ENCODE measurements at places on chromosomes 2 and 18.

DNA sequence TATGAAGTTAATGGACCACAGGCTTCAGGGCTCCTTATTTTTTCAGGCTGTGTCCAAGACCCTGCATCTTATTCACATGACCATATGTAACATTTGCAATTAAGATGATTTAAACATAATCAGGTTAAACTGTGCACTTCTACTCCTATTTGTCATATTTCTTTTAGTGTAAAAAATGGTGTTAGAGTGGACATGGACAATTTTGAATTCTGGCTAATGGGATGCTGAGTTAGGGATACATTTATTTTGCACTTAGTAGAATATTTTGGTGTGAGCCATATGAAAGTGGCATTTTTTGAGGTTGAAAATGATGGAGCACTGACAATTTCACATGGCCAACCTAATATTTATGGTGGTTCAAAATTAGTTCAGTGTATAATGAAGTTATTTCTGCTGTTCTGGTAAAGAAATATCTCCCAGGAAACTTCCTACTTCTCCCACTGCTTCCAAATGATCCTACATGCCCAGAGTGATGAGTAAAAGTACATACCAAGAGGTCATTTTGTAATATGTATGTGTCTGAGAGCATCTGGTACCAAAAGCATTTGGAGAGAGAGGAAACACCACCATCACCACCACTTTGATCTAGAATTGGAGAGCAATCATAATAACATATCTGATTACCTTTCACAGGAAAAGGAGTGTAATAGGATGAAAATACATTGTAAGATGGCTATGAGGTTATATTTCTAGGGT, 36.0 kb downstream of the GULP1 start:
- no peak for DNase-seq

GRCh38 chr2:174395284-174395968, at the start of gene SCRN3:
Gene SCRN3 (plus strand): TSS chr2:174395730. CDS start chr2:174398284, 2,554 bp downstream.
- peak; percentile 36 for DNase-seq

DNA sequence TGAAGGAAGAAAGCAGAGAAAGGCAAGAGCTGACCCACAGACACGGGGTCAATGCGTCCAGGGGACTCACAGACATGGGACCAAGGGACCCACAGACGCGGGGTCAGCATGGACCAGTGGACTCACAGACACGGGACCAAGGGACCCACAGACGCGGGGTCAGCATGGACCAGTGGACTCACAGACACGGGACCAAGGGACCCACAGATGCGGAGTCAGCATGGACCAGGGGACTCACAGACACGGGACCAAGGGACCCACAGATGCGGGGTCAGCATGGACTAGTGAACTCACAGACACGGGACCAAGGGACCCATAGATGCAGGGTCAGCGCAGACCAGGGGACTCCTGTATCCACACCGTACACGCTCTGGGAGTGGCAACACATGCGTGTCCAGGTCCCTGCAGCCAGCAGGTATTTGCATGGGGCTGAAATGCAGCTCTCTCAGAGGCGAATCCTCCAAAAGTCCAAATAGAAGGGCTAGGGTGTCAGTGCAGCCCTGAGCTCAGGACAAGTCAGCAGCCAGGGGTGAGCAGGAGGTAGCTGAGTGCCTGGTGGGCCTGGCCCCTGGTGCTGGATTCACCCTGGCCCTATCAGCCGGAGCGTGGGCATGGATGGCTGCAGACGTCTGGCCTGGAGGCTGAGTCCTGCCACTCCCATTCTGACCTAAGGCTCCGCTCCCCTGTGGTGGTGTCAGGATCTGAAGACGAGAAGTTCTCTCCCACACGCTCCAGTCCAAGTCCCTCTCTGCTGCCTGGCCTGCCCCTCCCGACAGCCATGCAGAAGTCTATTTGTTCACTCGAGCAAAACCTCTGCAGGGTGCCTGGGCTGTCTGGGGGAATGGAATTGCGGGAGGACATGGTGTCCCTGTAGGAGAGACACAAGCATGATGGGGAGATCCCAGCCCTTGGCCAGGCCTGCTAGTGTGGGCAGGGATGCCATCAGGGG, 28.5 kb downstream of the TMEM18 start:
- no peak for DNase-seq

DNA sequence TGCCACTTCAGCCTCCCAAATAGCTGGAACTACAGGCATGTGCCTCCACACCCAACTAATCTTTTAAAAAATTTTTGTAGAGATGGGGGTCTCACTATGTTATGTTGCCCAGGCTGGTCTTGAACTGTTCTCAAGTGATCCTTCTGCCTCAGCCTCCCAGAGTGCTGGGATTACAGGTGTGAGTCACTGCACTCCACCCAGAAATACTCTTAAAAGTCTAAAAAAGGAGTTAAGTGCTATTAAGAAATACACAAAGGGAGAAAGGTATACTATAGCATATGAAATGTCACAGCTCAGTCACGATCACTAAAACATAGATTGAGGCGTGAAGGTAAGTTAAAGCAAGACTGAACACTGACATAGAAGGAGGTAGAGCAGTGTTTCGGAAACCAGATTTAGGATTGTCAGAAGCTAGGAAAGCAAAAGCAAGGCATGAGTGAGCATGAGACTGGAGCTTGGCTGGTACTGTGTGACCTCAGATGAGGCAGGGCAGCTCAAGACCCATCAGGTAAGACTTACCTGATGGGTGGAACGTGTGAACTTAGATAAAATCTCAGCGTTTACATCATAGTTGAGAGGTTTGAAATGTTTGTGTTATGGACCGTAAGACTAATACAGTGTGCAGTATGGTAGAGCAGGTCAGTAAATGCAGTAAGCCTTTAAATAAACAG, 9.2 kb downstream of the CCNYL1 start:
- DNase-seq: no peak

GRCh38 chr2:150572194-150572766, 84.8 kb upstream of the RND3 start:
- DNase-seq: no peak

- DNase-seq: no peak
Observed at GRCh38 chr2:171160956-171161740, 455 bp upstream of the TLK1 start.

DNA sequence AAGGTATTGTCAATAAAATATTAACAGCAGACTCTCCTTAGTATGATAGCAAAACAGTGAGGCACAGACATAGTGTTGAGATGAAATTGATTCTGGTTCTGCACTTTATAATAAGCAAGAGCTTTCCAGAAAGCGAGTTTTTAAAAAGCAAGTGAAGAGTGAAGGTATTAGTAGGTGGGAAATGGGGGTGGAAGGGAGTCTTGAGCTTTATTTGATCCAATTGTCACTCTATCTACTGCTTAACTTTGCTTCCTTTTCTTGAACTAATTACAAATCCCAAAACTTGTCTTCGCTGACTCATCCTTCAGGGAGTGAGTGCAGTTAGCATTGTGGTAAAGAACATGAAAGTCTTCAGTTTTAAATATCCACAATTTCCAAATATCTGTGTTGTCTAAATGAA, 120.6 kb upstream of the BOD1L2 start:
- no peak for DNase-seq

DNA sequence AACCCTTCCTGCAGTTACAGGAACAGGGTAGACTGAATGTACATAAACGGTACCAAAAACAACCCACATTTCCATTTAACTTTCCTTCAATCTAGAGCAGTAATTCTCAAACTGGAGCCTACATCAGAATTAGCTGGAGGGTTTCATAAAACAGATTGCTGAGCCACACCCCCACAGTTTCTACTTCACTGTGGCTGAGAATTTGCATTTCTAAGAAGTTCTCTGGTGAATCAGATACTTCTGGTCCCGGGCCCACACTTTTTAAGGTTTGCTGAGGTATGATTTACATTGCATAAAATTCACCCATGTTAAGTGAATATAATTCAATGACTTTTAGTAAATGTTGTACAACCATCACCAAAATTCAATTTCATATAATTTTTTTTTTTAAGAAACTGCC, 113.7 kb downstream of the SRBD1 start:
- no peak for DNase-seq

GRCh38 chr18:36366994-36367839, 69.7 kb downstream of the FHOD3 start:
- no peak for DNase-seq

GRCh38 chr2:85584857-85585780, 888 bp downstream of the VAMP5 start:
- no peak for DNase-seq

GRCh38 chr18:10226971-10227370, 227.5 kb upstream of the APCDD1 start:
- DNase-seq: no peak

DNA sequence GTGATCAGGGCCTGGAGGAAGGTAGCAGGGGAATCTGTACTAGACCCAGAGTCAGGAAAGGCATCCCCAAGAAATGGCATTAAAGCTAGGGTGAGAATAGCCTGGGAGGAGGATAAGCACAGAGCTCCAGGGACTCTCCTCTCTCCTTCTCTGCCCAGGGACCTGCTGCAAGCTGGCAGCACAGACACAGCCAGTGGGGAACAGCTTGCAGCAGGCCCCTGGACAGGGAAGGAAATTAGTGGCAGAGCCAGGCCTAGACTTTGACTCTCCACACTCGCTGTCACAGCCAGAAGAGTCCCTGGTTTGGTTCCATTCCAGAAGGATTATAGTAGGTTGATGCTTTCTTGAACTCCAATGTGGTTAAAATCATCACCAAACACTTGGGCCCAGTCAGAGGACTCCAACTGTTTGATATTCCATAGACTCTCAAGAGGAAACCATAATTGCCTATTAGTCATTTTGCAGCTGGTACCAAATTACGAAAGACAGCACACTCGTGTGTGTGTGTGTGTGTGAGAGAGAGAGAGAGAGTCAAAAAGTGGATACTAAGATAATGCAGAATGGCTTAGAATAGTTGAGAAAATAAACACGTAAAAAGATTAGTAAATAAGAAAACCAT, 95.5 kb upstream of the ATP8B1 start:
- DNase-seq: no peak

DNA sequence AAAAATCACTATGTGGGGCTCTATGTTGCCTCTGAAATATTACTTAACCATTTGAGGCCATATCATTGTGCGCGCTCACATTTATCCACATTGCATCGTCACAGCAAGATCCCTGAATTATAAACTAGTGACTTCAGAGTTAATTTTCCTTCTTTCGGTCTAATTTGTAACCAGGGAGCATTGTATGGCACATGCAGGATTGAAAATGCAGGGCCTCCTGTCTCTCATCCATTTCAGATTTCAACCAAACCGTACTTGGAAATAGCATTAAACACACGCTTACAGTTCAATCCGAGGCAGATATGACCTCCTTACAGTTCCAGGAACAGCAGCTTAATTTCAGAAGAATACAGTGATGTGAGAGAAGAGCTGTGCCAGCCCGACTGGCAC, 532 bp downstream of the MYOM1 start:
- no peak for DNase-seq

DNA sequence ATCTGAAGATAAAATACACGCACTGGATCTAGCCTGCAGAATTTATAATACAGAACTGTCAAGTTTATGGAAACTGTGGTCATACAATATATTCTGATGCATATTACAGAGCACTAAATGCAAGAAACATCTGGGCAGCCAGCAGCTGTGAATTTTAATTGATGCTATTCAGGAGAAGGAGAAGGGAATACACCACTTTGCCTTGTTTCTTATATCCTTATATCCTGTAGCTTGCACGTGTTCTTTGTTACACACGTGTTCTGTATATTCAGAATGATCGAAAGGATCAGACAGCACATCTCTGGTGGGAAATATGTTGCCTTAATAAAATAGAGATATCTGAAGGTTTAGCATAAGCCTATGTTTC, 335.8 kb downstream of the AGPS start:
- no peak for DNase-seq

- no peak for DNase-seq
Observed at GRCh38 chr18:11324956-11325882, 175.8 kb upstream of the PIEZO2 start.

GRCh38 chr2:217905395-217905794, 97.4 kb downstream of the TNS1 start:
- no peak for DNase-seq

DNA sequence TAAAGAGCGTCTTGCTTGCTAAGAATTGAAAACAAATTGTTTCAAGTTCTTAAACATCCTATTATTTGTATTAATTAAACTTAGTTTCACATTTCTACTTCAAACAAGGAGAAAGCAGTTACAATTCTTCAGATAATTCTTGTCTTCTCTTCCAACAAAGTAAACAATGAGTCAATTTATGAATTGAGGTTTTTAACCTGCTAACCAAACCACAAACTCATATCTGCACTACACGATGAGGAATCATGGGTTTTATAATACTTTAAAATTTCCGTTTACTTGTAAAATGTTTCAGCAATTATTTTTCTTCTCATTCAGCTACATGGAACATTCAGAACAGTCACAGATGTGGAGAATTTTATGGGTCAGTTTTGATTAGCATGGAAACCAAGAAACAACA, 114.2 kb downstream of the SPIRE1 start:
- no peak for DNase-seq

GRCh38 chr2:136049011-136049742, 63.8 kb upstream of the DARS1 start:
- no peak for DNase-seq

GRCh38 chr2:157830696-157831570, 45.2 kb downstream of the ACVR1 start:
- DNase-seq: no peak

DNA sequence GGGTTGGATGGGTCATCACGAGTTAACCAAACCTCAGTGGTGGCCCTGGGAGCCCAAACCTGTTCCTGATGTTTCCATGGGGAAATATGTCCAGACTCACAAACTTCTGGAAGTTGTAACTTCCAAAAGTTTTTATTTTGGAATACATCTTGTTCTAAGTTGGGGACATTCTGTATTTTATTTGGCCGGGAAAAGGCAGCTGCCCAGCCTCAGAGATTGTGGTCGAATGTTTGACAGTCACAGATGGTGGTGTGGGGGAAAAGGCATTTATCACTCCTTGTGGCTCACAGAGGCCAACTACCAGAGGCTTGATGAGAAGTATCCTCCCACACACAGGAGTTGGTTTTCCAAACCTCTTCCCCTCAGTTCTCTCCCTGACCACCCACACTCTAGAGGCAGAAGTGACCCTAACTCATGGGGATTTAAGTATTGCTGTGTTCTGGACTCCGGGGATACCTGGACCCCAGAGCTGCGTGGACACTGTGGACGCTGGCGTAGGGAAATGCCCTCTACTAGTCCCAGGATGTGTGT, 124.7 kb upstream of the PPP1CB start:
- DNase-seq: no peak

- DNase-seq: no peak
Observed at GRCh38 chr18:79484661-79485621, 89.2 kb downstream of the NFATC1 start.

GRCh38 chr18:524466-524865, 24.0 kb upstream of the COLEC12 start:
- DNase-seq: no peak

DNA sequence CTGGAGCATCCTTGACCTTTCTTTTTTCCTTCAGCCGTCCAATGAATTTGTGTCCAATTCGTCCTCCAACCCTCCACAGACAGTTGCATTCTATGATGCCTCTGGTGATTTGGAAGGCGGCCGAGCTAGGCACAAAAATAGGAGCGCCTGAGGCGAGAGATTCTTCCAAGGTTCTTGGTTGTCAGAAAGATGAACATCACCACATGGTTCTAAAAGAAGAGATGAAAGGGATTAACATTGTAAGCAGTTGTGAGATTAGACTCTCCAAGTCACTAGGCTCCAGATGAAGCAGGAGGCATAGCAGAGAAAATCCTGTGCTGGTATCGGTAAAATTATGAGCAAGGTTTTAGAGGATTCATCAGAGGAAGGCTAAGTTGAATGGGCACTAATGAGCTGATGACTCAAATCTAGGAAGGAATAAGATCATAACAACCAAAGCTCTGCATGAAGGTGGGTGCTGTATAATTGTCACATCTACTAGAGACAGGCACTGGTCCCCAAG, 75.4 kb upstream of the MAP4K3 start:
- DNase-seq: no peak

All from stimulated activated CD4-positive, alpha-beta T cell treated with anti-CD3 and anti-CD28 coated beads, Interleukin-15, amount 100 ng/mL, for 1 hour (primary cell).